Stimulated activated CD8-positive, alpha-beta memory T cell treated with anti-CD3 and anti-CD28 coated beads, Interleukin-4, amount 100 ng/mL, for 24 hours (primary cell): ENCODE measurements at places on chromosomes 13 and 19.

DNA sequence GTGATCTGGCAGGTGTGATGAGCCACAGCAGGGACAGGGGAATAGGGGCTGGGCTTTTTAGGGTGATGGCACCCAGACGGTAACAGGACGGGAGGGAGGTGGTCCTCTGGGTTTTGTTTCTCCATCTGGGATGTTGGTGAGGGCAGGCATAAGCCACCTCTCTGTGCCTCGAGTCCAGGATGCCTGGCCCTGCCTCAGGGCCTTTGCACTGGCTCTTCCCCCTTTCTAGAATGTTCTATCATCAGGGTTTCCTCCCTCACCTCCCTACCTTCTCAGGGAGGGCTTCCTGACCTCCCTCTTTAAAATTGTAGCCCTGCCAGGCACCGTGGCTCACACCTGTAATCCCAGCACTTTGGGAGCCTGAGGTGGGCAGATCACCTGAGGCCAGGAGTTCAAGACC is 6.6 kb downstream of the CERS4 start:
- no peak for DNase-seq

DNA sequence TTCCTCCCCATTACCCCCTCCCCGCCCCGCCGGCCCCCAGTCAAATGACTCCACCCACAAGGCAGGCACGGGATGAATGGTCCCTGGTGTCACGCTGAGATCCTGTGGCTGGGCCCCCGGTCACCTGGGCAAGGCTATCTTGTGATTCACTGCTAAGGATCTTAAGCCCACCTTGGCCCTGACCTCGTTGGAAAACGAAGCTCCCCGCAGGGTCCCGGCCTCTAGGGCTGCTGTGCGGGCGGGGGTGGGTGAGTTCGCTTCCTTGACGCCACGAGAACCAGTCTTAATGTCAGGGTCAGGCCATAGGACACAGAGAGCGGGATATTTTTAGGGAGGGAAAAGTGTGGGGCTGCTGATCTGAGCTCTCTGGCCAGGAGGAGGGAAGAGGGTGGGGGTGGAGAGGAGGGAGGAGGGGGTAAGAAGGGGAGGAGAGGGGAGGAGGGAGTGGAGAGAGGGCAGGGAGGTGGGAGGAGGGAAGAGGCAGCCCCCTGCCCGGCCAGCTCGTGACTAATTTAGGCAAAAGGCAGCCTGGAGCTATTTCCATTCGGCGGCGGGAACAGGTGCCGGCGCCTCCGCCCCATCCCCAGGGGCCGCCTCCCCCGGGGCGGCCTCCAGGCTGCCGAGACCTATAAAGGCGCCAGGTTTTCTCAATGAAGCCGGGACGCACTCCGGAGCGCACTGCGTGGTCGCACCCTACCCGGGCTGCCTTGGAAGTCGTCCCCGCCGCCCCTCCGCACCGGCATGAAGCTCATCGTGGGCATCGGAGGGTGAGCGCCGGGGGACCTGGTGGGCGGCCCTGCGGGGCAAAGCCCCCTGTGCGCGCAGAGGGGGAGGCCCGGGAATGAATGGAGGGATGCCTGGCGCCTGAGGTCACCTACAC is at the start of gene NMRK2:
NMRK2 (plus strand) TSS at position 139 of the 880 bp plus-strand sequence; CDS start at position 742, 603 bp downstream.
- DNase-seq: no peak

- DNase-seq: no peak
Measured at GRCh38 chr19:7983286-7983950, 22.0 kb downstream of the ELAVL1 start.

DNA sequence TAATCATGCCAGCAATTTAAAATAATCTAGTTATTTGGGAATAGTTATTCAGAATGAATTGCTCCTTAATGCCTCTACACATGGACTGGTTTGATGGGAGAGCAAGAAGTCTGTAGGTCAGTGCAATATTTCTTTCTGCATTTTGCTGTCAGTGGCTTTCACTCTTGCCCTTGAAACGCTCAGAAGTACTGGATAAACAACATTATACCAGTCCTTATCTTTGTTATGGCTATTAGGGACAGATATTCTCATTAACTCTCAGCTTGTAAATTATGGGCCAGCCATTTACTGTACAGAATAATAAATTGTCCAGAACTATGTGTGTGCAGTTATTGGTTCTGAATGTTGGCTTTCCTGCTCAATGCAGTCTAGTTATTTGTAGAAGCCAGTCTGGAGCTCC is 224.4 kb downstream of the OXGR1 start:
- DNase-seq: no peak

- DNase-seq: no peak
Measured at GRCh38 chr19:1231729-1232637, 5.8 kb downstream of the CBARP start.

DNA sequence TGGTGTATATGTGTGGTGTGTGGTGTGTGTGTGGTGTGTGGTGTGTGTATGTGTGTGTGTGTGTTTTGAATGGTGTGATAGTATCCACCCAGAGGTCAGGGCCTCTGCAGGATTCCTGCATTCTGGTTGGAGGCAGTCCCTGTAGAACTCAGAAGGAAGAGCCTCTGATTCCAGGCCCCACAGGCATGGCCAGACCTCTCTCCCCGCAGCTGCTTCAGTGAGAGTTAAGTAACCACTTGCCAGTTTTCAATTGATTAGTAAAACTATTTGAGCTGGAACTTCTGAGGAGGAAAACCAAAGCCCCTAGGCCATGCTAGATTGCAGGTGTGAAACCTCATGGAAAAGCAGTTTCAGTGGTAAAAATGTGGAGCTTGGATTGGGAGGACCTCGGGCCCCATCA is 2.1 kb downstream of the ATP12A start:
- no peak for DNase-seq

DNA sequence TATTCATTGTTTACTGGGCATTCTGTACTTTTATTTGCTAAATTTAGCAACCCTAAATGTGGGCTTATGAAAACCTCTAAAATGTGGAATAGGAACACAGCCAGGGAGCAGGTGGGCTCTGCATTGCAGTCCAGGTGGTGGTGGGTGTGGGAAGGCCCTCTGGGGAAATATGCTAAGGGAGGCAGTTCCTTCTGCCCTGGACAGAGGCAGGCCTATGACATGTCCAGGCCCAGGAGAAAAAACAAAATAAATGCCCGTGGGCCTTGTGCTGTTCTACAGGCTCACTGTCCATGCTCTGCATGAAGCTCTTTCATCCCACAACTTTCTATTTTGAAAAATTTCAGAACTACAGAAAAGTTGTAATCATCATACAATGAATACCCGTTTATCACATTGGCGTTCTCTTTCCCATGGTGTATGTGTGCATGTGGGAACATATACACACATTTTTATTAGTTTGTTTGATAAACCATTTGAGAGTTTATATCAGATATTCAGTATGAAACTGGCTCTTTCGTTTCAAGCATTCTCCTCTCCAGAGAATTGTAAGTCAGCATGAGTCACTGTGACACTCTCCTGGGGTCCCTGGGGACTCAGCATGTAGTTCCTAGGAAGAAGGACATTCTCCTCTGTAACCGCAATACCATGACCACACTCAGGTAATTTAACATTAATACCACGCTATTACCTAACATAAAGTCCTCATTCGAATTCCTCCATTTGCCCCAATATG is 505.3 kb downstream of the COG6 start:
- DNase-seq: no peak
